ENCODE measurements at places on chromosomes 7 and 10. TPM values are rescaled to one million over a fixed set of nuclear protein-coding genes. Genes with fewer than 3 reads are reported as not detected.

- no peaks in the 10 kb centered on the region for H3K27me3 ChIP-seq
- no peaks in the 10 kb centered on the region for H3K4me1 ChIP-seq
- H3K4me3 ChIP-seq, result no peak overlapping the region
Observed at GRCh38 chr10:113119801-113120200, 169.8 kb downstream of the TCF7L2 start.

GRCh38 chr10:61284222-61284890 lies 168.8 kb downstream of the TMEM26 start:
- no peak for DNase-seq
- no peaks in the 10 kb centered on the region for H3K4me1 ChIP-seq
- no peaks in the 10 kb centered on the region for H3K27me3 ChIP-seq
- H3K36me3 ChIP-seq, result no peaks in the 10 kb centered on the region
- H3K27ac ChIP-seq, result no peak overlapping the region

DNA sequence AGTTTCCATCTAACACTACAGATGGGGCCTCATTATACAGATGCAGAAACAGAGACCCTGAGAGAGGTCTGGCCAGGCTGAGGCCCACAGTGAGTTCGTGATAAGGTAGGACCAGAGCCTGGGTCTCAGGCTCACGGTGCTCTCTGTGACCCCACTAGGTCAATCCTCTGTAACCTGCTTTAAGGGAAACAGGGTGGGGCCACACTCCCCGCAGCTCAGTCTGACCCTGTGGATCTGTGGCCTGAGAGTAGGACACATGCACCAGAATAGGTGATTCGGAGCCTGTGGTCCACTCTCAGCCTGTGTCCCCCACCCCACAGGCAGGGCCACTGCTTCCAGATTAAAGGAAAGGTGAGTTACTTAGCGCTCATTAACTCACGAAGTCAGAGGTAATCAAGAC lies 137.8 kb upstream of the FAM20C start:
- no peaks in the 10 kb centered on the region for H3K27me3 ChIP-seq
- DNase-seq, result no peak
- H3K4me1 ChIP-seq, result no peaks in the 10 kb centered on the region
- H3K27ac ChIP-seq, result no peak overlapping the region

DNA sequence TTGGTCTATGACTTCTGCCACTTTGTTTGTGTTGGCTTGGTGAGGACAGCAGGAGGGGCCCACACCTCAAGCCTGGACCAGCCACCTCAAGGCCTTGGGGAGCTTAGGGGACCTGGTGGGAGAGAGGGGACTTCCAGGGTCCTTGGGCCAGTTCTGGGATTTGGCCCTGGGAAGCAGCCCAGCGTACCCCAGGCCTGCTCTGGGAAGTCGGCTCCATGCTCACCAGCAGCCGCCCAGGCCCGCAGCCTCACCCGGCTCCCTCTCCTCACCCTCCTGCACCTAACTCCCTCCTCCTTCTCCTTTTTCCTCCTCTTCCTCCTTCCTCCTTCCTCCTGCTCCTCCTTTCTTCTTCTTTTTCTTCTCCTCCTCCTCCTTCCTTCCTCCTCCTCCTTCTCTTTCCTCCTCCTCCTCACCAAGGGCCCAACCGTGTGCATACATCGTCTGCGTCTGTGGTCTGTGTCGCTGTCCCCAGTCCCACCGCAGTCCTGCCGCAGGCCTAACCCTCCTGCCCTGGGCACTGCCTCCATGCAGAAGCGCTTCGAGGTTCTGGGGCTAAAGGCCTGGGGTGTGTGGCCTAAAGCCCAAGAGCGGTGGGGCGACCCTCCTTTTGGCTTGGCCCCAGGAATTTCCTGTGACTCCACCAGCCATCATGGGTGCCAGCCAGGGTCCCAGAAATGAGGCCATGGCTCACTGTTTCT lies 5.3 kb downstream of the EN2 start:
- DNase-seq, result no peak
- H3K27ac ChIP-seq, result no peak overlapping the region
- no peaks in the 10 kb centered on the region for H3K36me3 ChIP-seq
- H3K4me1 ChIP-seq, result peaks cover 8% of the 10 kb centered on the region
- H3K4me3 ChIP-seq, result no peak overlapping the region
- H3K27me3 ChIP-seq, result peaks cover 100% of the 10 kb centered on the region

GRCh38 chr10:103396789-103397087 lies 312 bp downstream of the PDCD11 start:
- H3K36me3 ChIP-seq, result no peaks in the 10 kb centered on the region
- peaks cover 14% of the 10 kb centered on the region for H3K4me1 ChIP-seq
- H3K27me3 ChIP-seq, result no peaks in the 10 kb centered on the region
- peak overlapping the region; percentile 56 for H3K27ac ChIP-seq

DNA sequence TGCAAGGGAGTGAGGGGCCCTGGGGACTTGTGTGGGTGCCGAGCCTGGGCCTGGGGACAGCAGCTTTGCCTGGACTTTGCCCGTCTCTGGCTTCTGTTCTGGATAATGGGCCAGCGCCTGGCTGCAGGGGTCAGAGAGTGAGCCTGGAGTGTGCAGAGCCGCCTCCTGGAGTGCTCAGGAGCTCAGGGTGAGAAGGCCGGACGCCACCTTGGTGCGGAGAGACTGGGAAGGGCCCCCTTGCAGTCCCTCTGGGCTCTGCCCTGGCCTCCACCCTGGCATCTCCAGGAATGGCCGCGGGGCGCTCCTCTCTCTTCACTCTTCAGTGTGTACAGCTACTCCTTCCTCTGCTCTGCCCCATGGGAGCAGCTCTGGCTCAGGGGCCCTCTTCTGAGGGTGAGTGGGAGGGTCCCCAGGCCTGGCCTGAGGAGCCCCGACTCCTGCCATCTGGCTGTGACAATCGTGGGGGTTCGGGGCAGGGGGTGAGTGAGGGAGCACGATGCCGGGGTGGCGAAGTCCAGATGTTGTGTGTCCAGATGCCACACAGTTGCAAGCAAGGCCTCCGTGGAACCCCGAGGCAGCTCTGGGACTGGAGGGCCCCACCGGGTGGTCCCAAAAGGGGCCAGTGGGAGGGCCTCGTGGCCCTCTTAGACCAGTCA lies 187.1 kb downstream of the DNAJB6 start:
- no peak overlapping the region for H3K27ac ChIP-seq
- H3K4me1 ChIP-seq, result no peaks in the 10 kb centered on the region
- no peak for DNase-seq
- no peak overlapping the region for H3K4me3 ChIP-seq

DNA sequence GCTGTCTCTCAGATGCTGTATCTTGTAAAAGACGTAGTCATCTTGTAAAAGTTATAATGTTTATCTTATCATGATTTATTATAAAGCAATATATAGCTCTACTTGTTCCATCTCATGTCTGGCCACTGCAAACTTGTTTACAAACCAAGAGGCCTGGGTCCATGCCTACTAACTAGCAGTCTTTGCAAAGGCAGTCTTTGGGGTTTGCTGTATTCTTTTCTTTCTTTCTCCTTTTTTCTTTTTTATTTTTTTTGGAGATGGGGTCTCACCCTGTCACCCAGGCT lies 272.6 kb downstream of the GATA3 start:
- no peak overlapping the region for H3K27ac ChIP-seq
- H3K36me3 ChIP-seq, result no peaks in the 10 kb centered on the region
- no peak for DNase-seq
- H3K27me3 ChIP-seq, result no peaks in the 10 kb centered on the region
- no peak overlapping the region for H3K4me3 ChIP-seq
- no peaks in the 10 kb centered on the region for H3K4me1 ChIP-seq

GBX1 gene
- not detected for total RNA-seq

DNA sequence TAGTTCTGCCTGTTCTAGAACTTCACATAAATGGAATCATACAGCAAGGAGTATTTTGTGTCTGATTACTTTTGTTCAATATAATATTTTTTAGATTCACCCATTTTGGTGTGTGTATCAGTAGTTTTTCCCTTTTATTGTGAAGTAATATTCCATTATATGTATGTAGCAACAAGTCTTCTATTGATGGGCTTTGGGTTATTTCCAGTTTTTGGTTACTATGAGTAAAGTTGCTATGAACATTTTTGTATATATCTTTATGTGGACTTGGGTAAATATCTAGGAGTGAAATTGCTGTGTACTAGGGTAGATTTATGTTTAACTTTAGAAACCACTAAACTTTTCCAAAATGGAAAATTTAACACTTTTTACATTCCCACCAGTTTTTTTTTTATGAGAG lies 35.7 kb downstream of the ADK start:
- no peaks in the 10 kb centered on the region for H3K4me1 ChIP-seq
- no peaks in the 10 kb centered on the region for H3K36me3 ChIP-seq
- H3K4me3 ChIP-seq, result no peak overlapping the region
- no peaks in the 10 kb centered on the region for H3K27me3 ChIP-seq

C10orf67 gene
- not detected for total RNA-seq

ADCY1 gene
- total RNA-seq, result 1.1 TPM

EXOC4 gene
- total RNA-seq, result 73.3 TPM

GRCh38 chr10:128147669-128148068 lies 21.4 kb upstream of the MKI67 start:
- H3K36me3 ChIP-seq, result no peaks in the 10 kb centered on the region
- H3K4me1 ChIP-seq, result no peaks in the 10 kb centered on the region

DLX6 gene
- not detected for total RNA-seq

- H3K4me1 ChIP-seq, result no peaks in the 10 kb centered on the region
- H3K27ac ChIP-seq, result no peak overlapping the region
- no peaks in the 10 kb centered on the region for H3K27me3 ChIP-seq
- no peak overlapping the region for H3K4me3 ChIP-seq
- peak; percentile 73 for DNase-seq
Observed at GRCh38 chr7:22782616-22783232, 39.9 kb downstream of the TOMM7 start.

DNA sequence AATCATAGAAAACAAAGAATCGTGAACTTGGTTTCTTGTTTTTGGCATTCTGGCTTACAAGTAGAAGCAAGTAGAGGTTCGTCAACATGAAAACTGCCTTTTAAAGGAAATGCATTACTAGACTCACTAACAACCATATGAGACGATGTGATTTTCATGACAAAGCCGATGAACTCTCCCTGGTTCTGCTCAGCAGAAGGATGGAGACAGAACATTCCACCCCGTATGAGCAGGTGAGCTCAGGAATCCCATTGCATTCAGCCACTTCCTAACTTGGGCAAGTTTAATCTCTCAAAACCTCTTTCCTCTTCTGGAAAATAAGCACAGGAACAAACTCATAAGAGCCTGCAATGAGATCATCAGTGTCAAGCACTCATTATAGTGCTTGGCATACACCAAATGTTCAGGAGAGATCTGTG lies 57.4 kb upstream of the SVIL start:
- H3K4me1 ChIP-seq, result peaks cover 4% of the 10 kb centered on the region
- no peak overlapping the region for H3K4me3 ChIP-seq
- DNase-seq, result no peak
- H3K27me3 ChIP-seq, result no peaks in the 10 kb centered on the region
- H3K27ac ChIP-seq, result peak overlapping the region; percentile 34

DNA sequence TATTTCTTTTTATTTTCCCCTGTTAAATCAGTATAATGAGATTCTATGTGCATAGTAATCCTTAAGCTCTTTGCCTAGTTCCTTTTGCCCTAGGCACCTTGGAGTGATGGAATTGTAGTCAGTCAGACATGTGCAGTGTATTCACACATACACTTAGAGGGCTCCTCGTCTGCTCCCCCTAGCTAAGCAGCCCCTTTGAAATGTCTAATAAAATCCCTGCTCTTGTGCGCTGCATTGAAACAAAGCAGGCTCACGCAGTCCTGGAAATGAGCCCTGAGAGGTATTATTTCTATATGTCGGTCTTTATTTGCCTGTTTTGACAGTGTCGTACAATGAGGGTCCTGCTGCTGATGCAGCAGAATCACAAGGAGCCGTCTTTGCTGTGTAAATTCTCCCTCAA lies 258.7 kb downstream of the AUTS2 start:
- no peak overlapping the region for H3K27ac ChIP-seq
- H3K4me3 ChIP-seq, result no peak overlapping the region
- H3K4me1 ChIP-seq, result no peaks in the 10 kb centered on the region
- H3K36me3 ChIP-seq, result no peaks in the 10 kb centered on the region
- no peaks in the 10 kb centered on the region for H3K27me3 ChIP-seq

DNA sequence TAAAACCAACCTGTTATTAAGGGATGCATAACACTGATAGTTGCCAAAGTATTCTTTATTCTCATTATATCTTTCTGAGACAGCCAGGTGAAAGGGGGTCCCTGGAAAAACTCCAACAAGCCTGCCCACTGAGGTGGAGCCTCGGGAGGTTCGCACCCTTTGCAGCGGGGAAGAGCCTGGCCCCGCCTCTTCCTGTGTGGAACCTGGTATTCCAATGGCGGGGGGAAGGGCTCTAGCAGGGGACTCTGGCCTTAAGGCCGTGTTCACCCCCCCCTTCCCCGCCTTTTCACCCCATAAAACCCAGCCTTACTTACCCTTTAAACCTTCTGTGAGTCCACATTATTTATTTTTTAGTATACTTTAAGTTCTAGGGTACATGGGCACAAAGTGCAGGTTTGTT lies 62.4 kb upstream of the PDK4 start:
- no peak overlapping the region for H3K4me3 ChIP-seq
- no peak overlapping the region for H3K27ac ChIP-seq
- peak; percentile 36 for DNase-seq
- H3K4me1 ChIP-seq, result no peaks in the 10 kb centered on the region
- no peaks in the 10 kb centered on the region for H3K27me3 ChIP-seq

HOXA11 gene
- total RNA-seq, result 2.9 TPM

DNA sequence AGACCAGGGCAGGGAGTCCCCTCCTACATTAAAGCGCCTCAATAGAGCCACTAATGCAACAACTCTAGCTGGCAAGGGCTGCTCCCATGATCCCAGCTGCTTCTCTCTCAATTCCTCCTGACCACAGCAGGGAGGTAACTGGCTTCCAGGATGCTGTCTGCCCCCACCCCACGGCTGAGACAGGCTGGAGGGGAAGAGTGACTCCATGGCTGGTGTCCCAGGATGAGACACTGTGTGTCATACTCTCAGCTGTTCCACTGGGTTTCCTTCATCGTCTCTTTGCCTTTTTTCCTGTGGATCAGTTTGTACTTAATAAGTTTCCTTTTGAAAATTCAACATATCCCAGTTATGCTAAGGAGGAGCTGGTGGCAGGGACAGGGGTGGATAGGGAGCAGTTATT lies 27.7 kb upstream of the MYH16 start:
- no peaks in the 10 kb centered on the region for H3K4me1 ChIP-seq
- H3K4me3 ChIP-seq, result no peak overlapping the region
- no peak overlapping the region for H3K27ac ChIP-seq
- no peaks in the 10 kb centered on the region for H3K36me3 ChIP-seq
- no peaks in the 10 kb centered on the region for H3K27me3 ChIP-seq

NPC1L1 gene
- 0.10 TPM for total RNA-seq

DNA sequence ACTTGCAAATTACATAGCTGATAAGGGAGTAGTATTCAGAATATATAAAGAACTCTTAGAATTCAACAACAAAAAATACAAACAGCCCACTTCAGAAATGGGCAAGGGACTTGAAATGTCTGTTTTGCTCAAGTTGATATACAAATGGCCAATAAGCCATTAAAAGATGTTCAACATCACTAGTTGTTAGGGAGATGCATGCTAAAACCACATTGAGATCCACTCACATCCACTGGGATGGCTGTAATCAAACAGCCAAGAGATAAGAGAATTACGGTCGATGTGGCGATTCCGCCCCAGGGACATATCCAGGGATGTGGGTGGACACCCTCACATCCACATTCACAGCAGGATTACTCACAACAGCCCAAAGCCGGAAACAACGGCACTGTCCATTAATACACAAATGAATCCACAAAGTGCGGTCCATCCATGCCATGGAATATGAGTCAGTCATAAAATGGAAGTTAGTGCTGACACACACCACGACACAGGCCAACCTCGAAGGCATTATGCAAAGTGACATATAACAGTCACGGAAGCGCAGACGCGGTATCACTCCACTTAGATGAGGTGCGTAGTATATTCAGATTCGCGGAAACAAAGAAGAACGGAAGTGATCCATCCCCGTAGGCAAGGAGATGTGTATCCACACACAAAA lies 227.8 kb downstream of the DNAJB6 start:
- no peaks in the 10 kb centered on the region for H3K27me3 ChIP-seq
- no peak for DNase-seq
- no peak overlapping the region for H3K27ac ChIP-seq
- H3K4me1 ChIP-seq, result no peaks in the 10 kb centered on the region
- H3K4me3 ChIP-seq, result no peak overlapping the region

Measured in colonic mucosa (tissue), 4 donors.